ENCODE measurements at places on chromosomes 4 and X.

DNA sequence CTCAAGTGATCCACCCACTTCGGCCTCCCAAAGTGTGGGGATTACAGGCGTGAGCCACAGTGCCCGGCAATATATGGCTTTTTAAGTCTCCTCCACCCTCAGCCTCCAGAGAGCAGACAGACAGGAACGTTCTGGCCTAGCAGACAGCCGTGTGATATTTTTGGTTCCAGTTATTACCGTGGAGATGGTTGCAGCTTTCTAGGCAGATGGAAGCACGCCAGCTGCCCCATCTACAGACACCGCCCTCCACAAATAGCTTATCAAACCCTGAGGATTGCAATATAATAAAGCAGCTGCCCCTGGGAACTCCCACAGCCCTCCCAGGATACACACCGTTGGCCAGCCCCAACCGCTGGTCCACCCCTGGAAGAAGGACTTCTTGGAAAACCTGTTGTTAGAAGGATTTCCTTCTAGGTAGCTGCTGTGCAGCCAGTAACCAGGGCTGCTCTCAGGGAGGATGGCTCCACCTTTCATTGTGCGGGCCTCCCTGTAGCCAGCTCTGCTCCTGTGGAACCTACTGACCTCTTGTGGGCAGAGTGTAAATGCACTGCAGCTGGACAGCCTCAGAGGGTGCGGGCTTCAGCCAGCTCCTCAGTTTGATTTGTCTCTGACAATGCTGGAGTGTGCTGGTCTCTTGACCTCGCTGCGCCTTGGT, 44.0 kb downstream of the SLC25A5 start:
- DNase-seq = no peak

- DNase-seq = no peak
Measured at GRCh38 chrX:42143866-42144592, 220.7 kb upstream of the CASK start.

GRCh38 chrX:13955095-13955647, 74.5 kb downstream of the GEMIN8 start:
- no peak for DNase-seq

- no peak for DNase-seq
Measured at GRCh38 chrX:2717312-2717711, 26.2 kb downstream of the CD99 start.

- no peak for DNase-seq
Measured at GRCh38 chr4:35250331-35250730, 994.0 kb downstream of the ARAP2 start.

- DNase-seq = no peak
Measured at GRCh38 chr4:3747581-3747904, 18.6 kb upstream of the ADRA2C start.

GRCh38 chr4:26866781-26867180, 6.1 kb downstream of the STIM2 start:
- no peak for DNase-seq

DNA sequence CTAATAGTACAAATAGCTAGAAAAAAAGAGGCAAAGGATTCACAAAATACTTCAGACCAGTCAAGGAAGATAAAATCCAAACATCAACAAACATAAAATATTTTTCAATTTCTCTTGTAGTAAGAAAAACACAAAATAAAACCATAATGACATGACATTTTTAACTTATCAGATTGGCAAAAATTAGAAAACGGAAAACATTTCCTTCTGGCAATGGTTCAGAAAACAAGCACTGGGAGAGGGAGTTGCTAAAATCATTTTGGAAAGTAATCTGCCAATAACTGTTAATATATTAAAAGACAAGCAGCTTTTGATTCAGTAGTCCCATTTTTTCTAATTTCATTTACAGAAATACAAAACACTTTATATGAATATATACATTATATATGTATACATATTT, 26.1 kb downstream of the TKTL2 start:
- no peak for DNase-seq

- DNase-seq = no peak
Measured at GRCh38 chr4:80171251-80171650, 26.1 kb upstream of the PRDM8 start.

GRCh38 chr4:71261633-71262121, 77.1 kb upstream of the SLC4A4 start:
- DNase-seq = no peak

DNA sequence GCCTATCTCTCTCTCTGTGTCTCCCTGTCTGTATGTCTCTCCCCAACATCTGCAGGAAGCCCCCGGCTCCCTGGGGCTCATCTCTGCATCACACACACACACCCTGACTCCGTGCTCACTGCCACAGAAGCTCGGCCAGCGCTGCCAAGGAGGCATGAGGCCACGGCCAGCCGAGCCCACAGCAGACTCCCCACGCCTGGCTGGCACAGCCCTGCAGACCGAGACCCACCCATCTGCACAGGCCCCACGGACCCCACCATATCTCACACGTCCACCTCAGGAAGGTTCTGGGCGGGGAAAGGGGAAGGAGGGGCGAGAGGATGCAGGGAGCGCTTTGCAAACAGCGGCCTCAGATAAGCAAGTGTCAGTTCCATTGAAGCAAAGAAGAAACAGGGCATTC, 28.5 kb upstream of the SLC25A6 start:
- no peak for DNase-seq

DNA sequence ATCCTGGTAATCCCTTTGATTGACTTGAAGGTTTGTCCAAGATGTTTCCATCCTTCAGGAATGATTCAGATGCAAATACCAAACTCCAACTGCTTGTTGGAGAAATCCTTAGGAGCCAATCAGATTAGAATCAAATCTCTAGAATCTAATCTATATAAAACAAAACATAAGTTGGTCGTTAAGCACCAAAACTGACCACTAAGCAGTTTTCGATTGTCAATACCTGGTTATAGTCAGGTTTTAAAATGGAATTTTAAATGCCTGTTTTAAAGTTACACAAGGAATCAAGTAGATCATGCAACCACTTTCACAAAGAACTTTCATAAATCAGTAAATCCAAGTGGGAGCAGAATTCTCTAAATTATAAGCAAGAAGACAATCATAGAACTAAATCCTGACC, 236.1 kb downstream of the PARM1 start:
- DNase-seq = no peak

- DNase-seq = no peak
Measured at GRCh38 chr4:149910604-149911350, 95.1 kb upstream of the IQCM start.

GRCh38 chrX:118252967-118253366, 92.9 kb upstream of the WDR44 start:
- DNase-seq = no peak

- DNase-seq = no peak
Measured at GRCh38 chr4:140343303-140343702, 30.1 kb upstream of the SCOC start.

- no peak for DNase-seq
Measured at GRCh38 chr4:158161551-158162354, 11.1 kb downstream of the GASK1B start.

DNA sequence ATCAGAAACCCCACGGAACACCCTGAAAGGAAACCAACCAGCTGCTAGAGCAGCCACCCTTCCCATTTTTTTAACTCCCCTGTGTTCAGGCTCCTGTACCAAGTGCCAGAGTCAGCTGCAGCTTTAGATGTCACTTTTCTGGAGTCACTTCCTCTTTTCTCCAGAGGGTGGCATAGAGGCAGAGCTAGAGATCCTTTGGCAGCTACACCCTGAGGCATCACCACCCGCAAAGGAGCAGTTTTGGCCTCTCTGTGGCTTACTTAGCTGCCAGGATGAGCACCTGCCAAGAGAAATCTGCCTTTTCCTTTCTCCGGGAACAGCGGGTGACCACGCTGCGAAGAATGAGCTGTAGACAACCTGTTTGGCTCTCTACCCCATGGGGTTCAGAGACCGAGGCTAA, 58.0 kb upstream of the CHRDL1 start:
- DNase-seq = no peak

- DNase-seq = no peak
Measured at GRCh38 chr4:6702761-6703160, 6.9 kb downstream of the MRFAP1L1 start.

DNA sequence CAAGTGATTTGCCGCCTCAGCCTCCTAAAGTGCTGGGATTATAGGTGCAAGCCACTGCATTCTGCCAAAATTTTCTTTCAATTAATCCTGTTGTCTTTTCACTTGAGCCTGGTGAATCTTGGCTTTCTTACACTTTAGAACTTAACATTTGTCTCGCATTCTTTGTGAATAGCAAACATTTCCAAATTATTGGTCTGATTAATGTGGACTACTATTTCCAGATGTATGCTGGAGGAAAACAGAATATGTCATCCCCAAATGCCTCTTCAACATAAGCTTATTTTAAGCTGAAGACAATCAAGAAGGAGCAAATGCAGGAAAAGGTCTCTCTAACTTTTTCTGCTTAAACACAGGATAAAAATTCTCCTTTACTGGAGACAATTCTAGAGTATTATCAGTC, 233.4 kb downstream of the PPP4R3C start:
- DNase-seq = no peak

DNA sequence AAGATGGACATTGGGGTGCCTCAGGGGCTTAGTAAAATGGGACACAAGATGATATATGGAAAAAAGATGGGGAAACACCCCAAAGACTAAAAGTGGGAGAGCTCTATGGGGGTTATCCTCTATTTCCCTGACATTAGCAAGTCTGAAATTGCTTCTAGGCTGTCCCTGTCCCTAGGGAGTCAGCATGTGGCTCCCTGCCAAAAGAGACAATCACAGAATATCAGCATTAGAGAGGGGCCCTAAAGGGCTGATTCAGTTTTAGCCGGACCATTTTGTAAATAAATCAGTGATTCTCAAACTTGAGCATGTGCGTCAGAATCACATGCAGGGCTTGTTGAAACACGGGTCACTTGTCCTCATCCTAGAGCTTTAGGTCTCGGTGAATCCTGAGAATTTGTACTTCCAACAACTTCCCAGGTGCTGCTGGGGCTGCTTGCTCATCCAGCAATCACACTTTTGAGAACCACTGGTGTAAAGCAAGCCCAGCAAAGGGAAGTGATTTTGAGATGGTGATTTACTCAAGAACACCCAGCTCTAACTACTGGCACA, 165.3 kb upstream of the DGKK start:
- no peak for DNase-seq

DNA sequence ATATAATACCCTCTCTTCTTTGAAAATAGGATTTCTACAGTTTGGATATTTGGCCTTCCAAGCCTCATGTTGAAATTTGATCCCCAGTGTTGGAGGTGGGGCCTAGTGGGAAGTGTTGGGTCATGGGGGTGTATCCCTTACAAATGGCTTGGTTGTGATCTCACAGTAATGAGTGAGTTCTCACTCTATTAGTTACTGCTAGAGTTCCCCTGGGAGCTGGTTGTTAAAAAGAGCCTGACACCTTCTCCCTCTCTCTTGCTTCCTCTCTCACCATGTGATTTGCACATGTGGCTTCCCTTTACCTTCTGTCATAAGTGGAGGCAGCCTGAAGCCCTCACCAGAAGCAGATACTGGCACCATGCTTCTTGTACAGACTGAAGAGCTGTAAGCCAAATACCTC, 73.9 kb downstream of the HDAC8 start:
- no peak for DNase-seq

GRCh38 chr4:52091801-52092200, 40.7 kb downstream of the SPATA18 start:
- DNase-seq = no peak

GRCh38 chr4:147772056-147772455, 40.2 kb downstream of the ARHGAP10 start:
- DNase-seq = no peak

DNA sequence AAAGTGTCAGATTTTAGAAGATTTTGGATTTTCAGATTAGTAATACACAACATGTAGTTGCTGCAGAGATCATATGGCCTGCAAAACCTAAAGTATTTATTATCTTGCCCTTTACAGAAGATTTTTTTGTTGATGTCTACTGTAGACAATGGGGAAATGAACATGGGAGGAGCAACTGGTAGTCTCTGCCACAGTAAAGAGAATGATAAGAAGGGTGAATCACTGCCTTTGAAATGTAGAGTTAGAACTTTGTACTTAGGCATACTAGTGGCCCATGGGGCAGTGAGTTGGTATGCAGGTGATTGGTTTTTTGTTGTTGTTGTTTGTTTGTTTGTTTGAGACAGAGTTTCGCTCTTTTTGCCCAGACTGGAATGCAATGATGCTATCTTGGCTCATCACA, 50.1 kb downstream of the GAB1 start:
- no peak for DNase-seq

- no peak for DNase-seq
Measured at GRCh38 chr4:104395168-104395614, 99.5 kb downstream of the CXXC4 start.

- DNase-seq = no peak
Measured at GRCh38 chr4:52263607-52264006, 212.5 kb downstream of the SPATA18 start.

DNA sequence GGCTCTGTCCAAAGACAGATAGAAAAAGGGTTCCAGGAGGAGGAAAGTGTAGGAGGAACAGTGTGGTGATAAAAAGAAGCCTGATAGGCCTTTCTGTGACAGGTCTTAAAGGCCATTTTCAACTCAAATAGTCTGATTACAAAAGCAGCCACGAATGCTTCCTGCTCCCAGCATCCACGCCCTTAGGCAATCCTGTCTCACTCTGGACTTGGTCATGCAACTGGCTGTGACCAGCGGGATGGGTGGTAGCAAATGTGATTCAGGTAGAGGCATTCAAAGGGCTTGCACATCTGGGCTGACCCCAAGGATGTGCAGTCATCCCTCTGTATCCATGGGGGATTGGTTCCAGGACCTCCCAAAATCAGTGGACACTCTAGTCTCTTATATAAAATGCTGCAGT, 14.4 kb upstream of the SEPSECS start:
- no peak for DNase-seq

GRCh38 chr4:16082041-16082425, 1.8 kb downstream of the PROM1 start:
- DNase-seq = no peak

DNA sequence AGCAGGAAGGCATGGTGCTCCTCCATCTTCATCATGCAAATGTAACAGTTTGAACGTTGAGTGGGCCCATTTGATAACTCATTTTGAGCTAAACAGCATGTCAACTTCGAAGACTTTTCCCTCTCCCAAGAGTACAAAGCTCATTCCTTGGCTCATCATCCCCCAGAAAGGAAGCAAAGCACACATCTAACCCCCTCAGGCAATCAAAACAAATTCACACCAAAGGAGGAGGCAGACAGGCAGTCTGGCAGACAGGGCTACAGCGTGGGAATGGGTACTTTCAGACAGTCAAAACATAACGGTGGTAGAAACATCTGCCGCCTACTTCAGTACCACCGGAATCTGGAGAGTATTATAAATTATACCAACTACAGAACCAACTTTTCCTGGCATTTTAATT, 81.7 kb downstream of the PCDH19 start:
- no peak for DNase-seq

- no peak for DNase-seq
Measured at GRCh38 chr4:107164962-107165475, 128.9 kb upstream of the DKK2 start.

- no peak for DNase-seq
Measured at GRCh38 chr4:129532573-129532972, 436.6 kb downstream of the C4orf33 start.

GRCh38 chr4:1215141-1216075, 33.5 kb downstream of the CTBP1 start:
- no peak for DNase-seq

- DNase-seq = no peak
Measured at GRCh38 chr4:87068583-87069021, 133.8 kb downstream of the AFF1 start.

Data from stimulated activated CD8-positive, alpha-beta memory T cell treated with anti-CD3 and anti-CD28 coated beads, Interleukin-15, amount 100 ng/mL, for 24 hours (primary cell).